ENCODE measurements at places on chromosomes 1 and 21.
A peak's percentile ranks its signal among the peaks of the same experiment; 100 is the strongest.

DNA sequence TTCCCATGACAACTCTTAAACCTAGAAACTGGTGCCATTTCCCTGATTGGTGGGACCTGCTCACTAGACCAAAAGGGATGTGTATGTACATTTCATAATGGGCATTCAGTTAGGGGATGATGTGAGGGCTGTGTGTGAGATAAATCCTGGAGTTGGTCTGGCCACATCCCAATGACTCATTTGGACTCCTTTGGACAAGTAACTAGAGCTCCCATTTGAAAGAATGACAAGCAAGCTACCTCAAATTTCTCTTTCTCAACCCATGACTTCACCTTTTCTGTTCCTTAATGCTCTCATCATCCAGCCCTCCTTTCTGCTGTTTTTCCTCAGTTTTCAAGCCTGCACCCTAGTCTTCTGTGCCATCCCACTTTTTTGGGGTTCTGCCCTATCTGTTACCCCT lies 27.9 kb downstream of the EBNA1BP2 start:
- no peak for DNase-seq

GRCh38 chr1:101314244-101314643 lies 77.4 kb downstream of the S1PR1 start:
- DNase-seq: peak; percentile 4

DNA sequence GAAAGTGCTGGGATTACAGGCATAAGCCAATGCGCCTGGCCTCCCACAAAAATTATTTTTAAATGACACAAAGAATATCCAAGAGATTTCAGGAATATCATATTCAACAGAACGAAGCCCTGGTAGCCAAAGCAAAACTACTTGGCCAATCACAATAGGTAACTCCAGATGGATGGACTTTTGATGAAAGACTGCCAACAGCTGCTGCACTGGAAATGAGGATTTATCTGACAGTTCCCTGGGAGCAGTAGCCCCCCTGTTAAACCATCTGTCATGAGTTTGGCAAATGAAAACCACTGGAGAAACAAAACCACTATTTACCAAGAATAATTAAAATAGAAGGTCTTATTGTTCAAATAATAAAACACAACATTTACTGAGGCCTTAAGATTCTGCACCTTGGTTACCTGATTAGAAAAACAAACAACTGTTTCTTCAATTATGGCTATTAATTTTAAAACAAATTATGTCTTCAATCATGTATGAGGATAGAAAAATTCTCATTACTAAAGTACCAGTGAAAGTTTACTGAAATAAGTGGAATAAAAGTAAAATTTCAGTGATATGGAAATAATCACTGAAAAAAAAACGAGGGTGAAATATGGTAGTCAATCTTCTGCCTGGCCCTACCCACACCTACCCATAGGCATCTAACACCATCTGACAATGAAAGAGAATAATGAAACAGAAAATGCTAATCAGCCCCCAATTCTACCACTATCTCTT lies 34.3 kb upstream of the PSMG1 start:
- no peak for DNase-seq

DNA sequence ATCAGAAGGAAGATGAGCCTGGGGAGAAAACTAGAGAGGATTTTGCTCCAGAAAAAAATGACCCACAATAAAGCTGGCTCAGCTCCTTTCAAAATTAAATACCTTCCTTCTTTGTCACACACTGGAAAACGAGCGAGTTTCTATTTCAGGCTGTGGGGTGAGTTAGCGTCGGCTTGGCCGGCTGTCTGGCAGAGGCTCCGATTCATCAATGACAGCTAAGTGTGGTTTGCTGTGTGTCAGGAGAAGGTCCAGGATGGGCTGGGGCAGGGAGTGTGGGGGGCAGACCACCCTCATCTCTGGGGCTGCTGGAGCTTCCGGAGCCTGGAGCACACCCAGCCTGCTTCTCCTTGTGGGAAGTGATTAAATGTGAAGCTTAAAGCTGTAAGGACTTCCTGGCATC lies 120.2 kb downstream of the ETS2 start:
- no peak for DNase-seq

- DNase-seq: no peak
Observed at GRCh38 chr1:43583058-43583457, 52.4 kb downstream of the PTPRF start.

- no peak for DNase-seq
Observed at GRCh38 chr1:192927496-192927895, 118.7 kb downstream of the RGS2 start.

- no peak for DNase-seq
Observed at GRCh38 chr1:162218975-162219374, 149.5 kb downstream of the NOS1AP start.

GRCh38 chr1:117674521-117675400 lies 68.9 kb downstream of the TENT5C start:
- DNase-seq: peak; percentile 6

DNA sequence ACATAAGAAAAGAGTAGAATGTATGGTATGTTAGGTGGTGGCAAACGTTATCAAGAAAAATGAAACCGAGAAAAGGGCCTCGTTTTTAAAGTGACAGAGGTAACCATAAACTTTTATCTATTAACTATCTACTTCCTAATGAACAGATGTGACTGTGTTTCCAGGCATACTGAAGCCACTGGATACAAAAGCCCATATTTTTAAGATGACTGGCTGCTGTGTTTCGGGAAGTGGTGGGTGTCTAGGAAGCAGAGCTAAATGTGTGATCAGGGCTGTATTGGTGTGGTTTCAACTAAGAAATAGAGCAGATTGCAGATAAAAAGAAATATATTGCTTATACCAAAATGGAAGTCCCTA lies 71.8 kb downstream of the CHRM3 start:
- no peak for DNase-seq

DNA sequence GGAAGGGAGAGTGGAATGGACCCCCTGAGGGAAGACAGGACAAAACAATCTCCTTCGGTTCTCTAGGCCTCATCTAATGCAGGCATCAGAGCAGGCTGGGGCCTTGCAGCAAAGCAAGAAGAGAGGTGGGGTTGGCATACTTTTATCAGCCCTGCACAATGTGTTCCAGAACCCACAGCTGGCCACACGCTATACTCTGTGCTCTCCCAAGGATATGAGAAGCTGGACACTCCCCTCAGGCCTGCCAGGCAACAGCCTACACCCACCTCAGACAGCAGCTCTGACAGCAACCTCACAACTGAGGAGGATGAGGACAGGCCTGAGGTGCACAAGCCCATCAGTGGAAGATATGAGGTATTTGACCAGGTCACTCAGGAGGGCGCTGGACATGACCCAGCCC lies 27.3 kb downstream of the LY9 start:
- DNase-seq: no peak

- no peak for DNase-seq
Observed at GRCh38 chr1:41392528-41392924, 31.3 kb downstream of the FOXO6 start.

- no peak for DNase-seq
Observed at GRCh38 chr1:24126018-24126671, 14.2 kb upstream of the MYOM3 start.

DNA sequence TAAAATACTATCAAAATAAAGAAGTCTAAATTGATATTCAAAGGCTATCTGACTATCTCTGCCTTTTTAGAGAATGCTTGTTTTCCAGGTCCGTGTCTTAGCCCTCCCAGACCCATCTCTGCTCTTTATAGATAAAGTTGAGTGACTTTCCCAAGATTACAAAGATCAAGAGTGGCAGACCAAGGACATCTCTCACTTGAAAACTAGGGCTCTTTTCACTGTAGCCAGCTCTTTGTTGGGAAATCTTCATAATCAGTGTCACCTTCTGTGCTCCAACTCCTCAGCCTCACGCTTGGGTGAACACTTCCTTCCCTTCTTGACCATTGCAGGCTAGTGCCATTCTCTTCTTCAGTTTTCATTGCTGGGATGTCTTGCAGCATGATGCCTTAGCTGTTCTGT lies 211.1 kb downstream of the PBX1 start:
- DNase-seq: no peak

- no peak for DNase-seq
Observed at GRCh38 chr1:163583661-163584181, 262.0 kb downstream of the NUF2 start.

DNA sequence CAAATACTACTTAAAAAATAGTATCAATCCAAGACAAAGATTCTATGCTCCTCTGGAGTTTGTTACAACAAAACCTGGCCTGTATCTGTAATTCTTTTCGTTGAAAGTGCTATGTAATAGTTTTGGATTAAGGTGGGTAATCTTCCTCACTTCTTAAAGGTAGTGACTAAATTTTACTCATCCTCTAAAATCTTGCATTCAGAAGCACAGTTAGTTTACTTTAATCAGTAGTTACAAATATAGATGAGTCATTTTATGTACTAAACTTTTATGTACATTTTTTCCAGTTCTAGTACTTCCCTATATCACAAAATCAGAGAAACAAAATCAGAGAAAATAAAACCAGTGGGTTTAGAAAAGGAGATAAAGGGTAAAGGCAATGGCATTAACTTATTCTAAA lies 51.3 kb downstream of the ZNHIT6 start:
- DNase-seq: no peak

DNA sequence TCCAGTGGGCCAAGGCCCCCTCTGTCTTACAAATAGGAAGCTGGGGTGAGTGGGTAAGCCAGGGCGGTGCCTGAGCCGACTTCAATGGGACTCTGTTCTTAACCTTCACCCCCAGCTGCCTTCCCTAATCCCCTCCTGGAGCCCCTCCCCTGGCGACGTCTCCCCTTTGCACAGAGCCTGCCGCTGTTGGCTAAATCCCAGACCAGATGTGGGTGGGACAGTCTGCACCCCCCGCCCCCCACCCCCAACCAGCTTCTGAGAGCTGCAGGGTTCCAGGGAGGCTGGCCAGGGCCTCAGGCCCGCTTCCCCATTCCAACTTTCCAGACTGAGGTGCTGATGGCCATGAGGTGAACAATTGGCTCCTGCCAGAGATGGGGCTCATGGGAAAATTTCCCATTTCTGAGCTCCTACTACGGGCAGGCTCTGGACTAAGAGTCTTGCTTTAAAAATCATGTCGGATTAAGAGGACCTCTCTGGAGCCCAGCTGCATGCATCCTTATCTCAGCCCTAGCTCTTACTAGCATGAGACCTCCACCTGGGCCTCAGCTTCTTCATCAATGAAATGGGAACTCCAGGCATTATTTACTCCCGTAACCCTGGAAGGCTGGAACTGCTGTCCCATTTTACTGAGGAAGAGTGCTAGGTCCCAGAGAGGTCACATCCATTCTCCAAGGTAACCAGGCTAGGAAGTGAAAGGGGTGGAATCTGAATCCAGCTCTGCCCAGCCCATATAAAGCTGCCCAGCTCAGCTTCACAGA lies 6.4 kb downstream of the COL8A2 start:
- no peak for DNase-seq

DNA sequence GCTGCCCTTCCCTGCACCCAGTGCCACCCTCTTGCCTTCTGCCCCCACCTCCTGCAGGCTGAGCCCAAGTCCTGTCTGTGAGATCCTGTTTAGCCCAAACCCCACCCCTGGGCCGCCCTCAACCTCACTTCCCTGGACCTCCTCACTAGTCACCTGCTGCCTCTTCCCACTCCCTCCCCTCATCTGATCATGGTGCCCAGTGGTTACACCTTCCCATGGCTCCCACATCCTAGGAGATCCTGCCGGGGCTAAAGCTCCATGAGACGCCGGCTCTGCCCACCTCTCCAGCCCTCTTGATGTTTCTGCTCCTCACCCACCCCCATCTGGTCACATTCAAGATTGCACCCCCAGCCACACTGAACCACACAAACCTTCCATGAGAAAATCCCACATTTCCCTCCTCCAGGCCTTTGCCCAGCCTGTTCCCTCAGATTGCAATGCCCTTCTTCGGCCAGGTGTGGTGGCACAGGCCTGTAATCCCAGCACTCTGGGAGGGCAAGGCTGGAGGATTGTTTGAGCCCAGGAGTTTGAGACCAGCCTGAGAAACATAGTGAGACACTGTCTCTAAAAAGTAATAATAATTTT lies 17.0 kb downstream of the TTC39A start:
- no peak for DNase-seq

- no peak for DNase-seq
Observed at GRCh38 chr1:8004803-8005573, 21.1 kb downstream of the ERRFI1 start.

All from activated CD4-positive, CD25-positive, alpha-beta regulatory T cell (primary cell).